Nucleus accumbens (tissue), 56 donors: ENCODE measurements at places on chromosomes 13 and 19.

GRCh38 chr13:38255600-38255999 lies 94.1 kb upstream of the UFM1 start:
- DNase-seq, result no peak

- no peak for DNase-seq
These were observed 13.0 kb downstream of the RBM26 start for GRCh38 chr13:79392882-79393563.

GRCh38 chr19:54017261-54017660 lies 25.8 kb downstream of the CACNG6 start:
- DNase-seq, result no peak

GRCh38 chr19:2305452-2306280 lies 2.3 kb downstream of the LINGO3 start:
- DNase-seq, result no peak

DNA sequence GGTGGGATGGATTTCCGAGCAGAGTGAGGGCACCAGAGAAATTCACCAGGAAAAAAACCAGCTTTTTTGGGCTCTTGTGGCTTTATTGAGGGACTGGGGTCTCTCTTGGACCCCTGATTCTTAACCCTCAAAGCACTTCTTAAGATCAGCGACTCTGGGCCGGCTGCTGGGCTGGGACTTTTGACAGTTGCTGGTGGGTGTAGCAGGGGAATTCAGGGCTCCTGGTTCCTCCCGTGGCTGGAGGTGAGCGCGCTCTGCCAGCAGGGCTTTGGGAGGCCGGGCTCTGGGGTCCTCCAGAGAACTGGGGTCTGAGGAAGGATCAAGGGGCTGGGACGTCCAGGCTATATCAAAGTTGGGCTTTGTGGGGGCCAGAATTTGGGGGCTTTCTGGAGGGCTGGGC lies 3.3 kb downstream of the CRB3 start:
- DNase-seq, result no peak

DNA sequence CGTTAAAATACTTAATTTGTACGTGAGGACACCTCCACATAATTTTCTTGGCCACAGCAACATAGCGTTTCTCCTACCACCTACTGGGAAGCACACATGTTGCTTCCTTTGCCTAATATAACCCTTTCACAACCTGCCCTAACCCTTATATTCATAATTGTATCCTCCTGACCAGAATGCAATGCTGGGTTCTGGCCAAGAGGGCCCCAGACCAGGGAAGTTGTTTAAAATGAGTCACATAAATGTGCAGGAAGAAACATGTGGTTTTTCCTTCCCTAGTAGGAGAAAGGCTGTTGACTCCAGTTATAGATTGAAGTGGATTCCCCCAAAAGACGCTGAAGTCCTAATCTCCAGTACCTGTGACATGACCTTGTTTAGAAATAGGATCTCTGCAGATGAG lies 187.3 kb downstream of the NUFIP1 start:
- no peak for DNase-seq
